Small intestine (tissue), 16 donors: ENCODE measurements at places on chromosomes 6 and 20.

- DNase-seq: peak; percentile 94
Measured at GRCh38 chr6:56399672-56400263, 152.4 kb upstream of the COL21A1 start.

DNA sequence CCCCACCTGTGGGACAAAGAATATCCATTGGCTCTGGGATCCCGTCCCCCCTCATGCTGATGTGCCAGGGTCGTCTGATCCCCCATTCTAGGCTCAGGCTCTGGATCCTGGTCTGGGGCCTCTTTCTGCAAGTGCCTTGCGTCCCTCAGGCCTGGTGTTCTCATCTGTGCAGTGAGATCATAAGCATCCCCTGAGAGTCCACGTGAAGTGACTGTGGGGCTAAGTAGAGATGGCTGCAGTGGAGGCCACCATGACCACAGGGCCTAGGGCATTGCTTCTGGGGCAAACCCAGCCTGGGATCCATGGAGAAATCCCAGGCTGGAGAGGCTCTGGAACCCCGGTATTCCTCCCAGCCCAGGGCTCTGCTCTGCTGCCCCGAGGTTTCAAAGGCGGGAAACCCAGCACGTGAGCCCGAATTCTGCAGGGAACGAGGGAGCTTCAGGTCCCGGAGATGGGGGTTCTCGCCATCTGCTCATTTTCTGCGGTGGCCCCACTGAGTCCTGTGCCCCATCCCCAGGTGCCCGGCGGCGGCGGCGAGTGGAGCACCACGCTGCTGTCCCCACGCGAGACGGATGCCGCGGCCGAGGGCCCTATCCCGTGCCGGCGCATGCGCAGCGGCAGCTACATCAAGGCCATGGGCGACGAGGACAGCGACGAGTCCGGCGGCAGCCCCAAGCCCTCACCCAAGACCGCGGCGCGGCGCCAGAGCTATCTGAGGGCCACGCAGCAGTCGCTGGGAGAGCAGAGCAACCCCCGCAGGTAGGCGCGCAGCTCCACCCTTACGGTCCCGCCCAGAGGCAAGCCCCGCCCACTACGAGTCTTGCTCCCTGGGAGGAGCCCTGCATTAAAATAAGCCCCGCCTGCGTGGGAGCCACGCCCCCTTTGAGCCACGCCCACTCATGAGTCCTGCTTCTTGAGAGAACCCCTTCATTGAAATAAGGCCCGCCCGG, 105.5 kb upstream of the MYL9 start:
- peak; percentile 79 for DNase-seq

GRCh38 chr20:23156170-23156841, 70.2 kb upstream of the CD93 start:
- DNase-seq: no peak

GRCh38 chr6:164990901-164991300, 318.5 kb downstream of the C6orf118 start:
- DNase-seq: no peak

- DNase-seq: no peak
Measured at GRCh38 chr6:113392551-113393055, 464.5 kb upstream of the MARCKS start.

GRCh38 chr20:56691325-56691998, 62.4 kb downstream of the TFAP2C start:
- no peak for DNase-seq
